Erythroblast (primary cell): ENCODE measurements at places on chromosomes 12 and 14.
A peak's percentile ranks its signal among the peaks of the same experiment; 100 is the strongest.

DNA sequence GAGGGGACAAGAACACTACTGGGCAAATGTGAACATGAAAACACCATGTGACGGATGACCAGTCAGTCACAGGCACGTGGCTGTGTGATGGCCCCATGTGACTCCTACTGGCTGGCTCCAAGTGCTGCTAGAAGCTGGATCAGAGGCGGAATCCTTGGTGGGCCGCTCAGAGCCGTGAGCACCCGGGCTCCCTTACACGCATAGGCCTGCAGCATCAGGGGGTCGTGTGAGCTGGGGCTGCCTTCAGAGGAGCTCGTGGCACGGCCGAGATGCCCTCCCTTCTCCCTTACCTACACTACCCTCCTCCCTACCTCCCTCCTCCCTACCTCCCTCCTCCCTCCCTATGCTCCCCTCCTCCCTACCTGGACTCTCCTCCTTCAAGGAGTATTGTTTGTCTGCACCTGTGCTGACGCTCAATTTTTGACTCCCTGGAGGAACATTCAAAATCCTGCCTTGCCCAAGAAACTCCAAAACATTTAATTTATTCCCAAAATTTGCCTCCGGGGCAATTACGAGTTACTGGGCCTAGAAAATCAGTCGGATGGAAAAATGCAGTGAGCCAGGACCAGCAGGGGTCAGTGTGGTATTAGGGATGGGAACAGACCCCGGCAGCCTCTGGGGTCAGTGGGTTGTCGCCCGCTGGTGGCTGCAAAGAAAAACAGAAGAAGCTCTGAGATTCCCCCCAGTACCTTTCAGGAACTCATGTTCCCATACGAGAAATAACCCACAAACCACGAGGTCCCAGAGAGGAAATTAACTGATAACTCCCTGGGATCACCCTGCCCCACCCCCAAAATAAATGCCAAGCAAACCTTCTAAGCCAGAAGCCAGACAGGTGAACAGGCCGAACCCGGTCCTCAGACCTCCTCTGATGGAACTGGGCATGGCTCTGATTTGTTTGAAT, 61.3 kb downstream of the C14orf132 start:
- DNase-seq = peak; percentile 63

GRCh38 chr12:66709457-66709773, 30.5 kb upstream of the GRIP1 start:
- no peak for DNase-seq

- no peak for DNase-seq
Observed at GRCh38 chr14:61462566-61463193, 141.3 kb downstream of the PRKCH start.

DNA sequence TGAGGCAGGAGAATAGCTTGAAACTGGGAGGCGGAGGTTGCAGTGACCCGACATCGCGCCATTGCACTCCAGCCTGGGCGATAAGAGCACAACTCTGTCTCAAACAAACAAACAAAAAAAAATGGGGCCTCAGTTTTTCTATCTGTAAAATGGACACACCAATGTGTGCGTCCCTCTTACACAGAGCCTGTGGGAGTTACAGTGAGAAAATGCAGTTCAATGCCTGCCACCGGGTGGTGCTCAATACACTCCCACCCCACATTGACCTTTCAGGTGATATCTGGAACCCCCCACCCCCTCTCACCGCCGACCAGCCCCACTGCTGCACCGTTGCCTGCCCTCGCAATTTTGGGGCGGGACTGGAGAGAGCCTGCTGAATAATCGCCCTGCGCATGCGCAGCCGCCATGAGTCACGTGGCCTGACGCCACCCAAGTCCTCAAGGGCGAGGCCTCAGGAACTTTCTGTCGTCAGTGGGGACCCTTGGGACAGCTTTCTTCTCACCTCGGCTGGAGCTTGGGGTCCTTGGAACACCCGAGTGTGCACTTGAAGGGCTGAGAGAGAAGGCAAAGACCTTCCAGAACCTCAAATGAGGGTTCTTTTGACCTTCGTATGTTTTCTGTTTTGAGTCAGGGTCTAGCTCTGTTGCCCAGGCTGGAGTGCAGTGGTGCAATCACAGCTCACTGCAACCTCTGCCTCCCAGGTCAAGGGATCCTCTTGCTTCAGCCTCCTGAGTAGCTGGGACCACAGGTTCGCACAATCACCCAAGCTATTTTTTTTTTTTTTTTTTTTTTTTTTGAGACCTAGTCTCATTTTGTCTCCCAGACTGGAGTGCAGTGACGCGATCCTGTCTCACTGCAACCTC, 14.6 kb upstream of the CABP1 start:
- DNase-seq = peak; percentile 33

GRCh38 chr14:57413849-57414248, 23.5 kb downstream of the NAA30 start:
- peak; percentile 12 for DNase-seq

DNA sequence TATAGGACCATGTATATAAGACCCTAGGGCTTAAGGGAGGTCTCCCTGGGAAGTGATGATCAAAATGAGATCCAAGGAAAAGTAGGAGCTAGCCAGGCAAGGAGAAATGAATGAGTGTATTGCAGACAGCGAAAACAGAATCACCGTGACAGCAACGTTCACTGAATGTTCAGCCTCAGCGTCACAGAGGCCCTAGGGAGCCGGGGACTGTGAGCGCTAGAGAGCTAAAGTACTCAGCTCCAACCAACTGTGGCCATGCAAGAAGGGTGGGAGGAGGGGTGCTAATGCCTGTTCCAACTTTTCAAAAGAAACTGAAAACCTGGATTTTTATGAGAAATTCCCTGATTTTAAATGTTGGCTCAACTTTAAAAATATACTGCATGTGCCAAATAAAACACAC, 105.5 kb upstream of the CCND2 start:
- no peak for DNase-seq

GRCh38 chr14:54867011-54867410, 35.6 kb downstream of the GCH1 start:
- no peak for DNase-seq

- no peak for DNase-seq
Observed at GRCh38 chr12:93358058-93358457, 19.7 kb upstream of the NUDT4 start.

- peak; percentile 68 for DNase-seq
Observed at GRCh38 chr14:100317912-100318808, 5.0 kb upstream of the SLC25A47 start.

GRCh38 chr12:68263366-68263765, 10.0 kb upstream of the IL22 start:
- no peak for DNase-seq

GRCh38 chr14:100103250-100104005, 38.2 kb downstream of the EVL start:
- DNase-seq = no peak

DNA sequence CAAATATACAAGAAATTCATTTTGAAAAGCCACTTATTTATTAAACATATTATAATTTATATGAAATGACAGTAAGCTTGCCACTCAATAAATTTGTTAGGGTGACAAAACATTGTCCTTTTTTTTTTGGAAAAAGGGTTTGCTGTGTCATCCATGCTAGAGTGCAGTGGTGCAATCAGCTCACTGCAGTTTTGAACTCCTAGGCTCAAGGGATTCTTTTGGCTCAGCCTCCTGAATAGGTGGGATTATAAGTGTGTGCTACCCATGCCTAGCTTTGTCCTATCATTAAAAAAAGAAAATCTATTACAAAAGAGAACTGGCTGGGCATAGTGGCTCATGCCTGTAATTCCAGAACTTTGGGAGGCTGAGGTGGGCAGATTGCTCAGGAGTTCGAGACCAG, 66.8 kb downstream of the FGD6 start:
- no peak for DNase-seq

DNA sequence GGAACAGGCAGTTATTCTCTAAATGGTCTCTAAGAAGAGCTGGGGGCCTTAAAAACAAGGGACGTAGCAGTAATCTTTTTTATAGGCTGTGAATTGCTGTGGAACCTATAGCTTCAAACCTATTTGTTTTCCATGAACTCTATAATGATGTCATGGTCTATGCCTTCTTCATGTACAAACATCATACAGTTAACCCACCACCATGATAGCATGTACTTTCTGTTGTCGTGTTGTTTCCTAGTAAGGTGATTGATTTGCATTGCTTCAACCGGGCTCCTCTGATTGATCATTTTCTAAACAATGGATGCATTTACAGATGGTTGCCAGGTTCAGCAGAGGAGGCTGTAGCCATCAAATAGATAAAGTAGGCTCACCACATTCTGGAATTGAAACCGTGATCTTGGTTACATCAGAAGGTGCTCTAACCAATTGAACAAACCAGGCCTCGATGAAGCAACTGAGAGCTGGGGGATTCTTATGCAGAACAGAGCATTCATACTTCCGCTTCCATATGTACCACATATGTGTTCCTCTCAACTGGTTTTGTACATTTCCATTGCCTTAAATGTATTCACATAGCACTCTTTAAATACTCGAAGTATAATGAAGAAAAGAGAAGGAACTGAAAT, 25.6 kb upstream of the PCNX1 start:
- no peak for DNase-seq

- peak; percentile 51 for DNase-seq
Observed at GRCh38 chr14:23931721-23932289, 21.8 kb upstream of the DHRS4 start.
